ENCODE measurements at places on chromosomes 6 and 20.

DNA sequence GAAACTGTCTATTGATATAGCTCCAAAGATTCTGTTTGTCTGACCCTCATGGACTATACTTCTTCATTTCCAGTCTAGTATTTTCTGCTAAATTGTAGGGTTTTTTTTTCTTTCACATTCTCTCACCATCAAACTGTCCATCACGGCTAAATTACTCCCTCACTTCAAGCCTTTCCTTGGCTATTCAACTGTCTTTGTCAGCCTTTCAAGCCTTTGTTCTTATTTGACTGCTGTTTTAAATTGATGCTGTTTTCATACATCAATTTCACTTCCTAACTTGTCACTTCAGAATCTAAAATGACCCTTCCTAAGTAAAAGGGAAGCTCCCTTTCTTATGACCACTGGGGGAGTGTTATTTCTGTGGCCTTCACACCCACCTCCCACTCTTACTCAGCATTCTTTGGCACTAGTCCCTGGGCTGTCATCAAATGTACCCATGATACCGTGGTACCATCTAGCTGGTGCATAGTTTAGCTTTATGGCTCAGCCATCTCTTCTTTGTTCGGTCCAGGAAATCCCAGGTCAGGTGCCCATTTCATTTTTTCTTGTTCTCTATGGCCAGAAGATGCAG is 8.6 kb downstream of the GJA1 start:
- DNase-seq: no peak

GRCh38 chr20:478949-479429 is 16.7 kb upstream of the TBC1D20 start:
- DNase-seq: peak; percentile 16

DNA sequence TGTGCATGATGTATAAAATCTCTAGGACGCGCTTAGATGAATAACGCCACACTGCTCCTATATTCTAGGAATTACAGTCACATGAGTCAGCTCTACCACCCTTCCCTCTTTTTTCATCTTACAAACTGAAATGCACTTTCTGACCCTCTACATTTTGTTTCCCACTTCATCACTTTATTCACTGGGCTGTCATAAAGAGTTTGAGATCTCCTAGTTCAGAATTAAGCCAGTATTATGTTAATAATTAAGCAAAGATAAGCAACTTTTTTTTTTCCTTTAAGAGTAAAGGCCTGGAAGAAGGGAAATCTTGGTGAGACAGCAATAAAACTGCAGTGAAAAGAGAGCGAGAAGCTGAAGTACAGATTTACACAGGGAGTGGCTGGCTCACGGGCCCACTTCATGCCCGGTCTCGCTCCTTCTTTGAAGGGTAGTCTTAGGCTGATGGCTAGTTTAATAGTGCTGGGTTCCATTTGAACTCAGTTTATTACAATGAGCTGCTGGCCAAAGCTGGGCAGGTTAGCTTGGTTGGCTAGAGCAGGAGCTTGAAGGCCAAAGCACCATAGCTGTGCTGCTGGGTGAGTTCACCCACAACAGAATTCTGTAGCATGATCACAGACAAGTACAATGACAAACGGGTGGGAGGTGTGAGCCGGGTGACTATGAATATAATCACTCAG is 110.6 kb downstream of the MAP7 start:
- no peak for DNase-seq

DNA sequence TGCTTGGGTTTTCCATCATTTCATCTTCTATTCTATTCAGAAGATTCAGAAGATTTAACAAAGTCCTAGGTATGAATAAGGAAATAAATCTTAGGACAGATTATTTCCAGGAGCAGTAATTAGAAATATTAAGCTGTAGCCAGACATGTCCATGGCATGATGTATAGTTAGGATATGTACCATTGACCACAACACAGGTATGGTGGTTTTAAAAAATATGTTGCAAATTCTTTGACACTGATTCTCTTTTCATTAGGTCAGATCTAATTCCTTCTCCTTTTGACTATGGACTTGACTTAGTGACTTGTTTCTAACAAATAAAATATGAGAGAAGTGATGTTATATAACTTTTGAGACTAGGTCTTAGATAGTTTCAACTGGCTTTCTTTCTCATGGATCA is 23.5 kb upstream of the PDE7B start:
- DNase-seq: no peak

DNA sequence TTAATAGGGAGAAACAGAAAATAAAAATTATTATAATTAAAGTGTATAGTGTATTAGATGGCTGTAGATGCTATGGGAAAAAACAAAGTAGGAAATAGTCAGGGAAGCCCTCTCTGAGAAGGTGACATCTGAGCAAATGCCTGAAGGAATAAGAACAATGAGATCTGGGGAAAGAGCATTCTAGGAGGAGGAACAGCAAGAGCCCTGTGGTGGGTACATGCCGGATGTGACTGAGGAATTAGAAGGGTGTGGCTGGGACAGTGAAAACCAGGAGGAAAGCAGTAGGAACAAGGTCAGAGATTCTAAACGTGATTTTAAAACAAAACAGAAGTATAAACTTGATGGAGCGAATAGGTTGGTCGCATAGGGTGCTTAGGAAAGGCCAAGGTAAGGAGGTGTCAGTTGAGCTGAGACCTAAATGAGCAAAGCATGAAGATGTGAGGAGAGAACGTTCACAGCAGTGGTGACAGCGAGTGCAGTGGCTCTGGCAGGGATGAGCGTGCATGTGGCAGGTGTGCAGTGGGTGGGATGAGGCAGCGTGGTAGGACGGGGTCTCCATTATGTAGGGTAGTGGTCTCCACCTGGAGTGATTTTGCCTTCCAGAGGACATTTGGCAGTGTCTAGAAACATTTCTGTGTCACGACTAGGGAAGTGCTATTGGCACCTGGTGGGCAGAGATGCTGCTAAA is 97.1 kb upstream of the MRPS10 start:
- DNase-seq: no peak

DNA sequence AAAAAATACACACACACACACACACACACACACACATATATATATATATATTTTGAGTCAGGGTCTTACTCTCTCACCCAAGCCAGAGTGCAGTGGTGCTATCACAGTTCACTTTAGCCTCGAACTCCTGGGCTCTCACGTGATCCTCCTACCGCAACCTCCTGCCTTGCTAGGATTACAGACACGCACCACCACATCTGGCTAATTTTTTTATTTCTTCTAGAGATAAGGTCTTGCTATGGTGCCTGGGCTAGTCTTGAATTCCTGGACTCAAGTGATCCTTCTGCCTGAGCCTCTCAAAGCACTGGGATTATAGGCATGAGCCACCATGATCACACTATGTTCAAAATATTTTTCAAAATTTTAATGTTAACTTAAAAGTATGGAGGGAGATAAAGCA is 43.5 kb downstream of the NUP153 start:
- no peak for DNase-seq

DNA sequence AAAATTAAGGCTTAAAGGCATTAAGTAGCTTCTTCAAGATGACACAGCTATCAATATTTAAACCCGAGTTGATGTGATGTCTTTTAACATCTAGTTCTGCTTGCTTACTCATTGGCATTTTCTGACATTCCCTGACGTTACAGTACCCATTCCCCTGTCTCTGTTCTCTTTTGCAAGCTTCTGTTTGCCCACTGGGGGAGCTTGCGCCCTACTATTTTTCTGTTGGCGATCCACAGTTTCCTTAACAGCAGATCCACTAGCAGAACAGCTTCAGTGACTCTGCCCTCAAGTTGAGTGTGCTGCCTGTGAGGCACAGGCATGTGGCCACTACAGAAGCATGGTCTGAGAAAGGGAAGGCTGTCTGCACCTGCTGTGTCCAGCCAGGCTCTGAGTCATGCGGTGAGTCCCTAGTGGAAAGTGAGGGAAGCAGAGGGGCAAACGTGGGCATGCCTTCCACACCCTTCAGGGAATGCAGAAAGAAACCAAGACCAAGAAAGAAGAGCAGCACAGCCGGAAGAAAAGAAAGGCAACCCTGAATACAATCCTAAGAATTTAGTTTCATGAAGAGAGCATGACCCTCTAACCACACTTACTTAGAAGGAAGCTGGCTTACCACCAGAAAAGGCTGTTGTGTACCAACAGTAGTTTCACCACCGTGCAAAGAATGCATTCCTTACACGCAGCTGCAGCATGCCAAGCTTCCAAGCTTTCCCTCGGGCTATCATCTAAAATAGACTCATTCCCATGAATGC is 97.7 kb upstream of the VGLL2 start:
- no peak for DNase-seq

DNA sequence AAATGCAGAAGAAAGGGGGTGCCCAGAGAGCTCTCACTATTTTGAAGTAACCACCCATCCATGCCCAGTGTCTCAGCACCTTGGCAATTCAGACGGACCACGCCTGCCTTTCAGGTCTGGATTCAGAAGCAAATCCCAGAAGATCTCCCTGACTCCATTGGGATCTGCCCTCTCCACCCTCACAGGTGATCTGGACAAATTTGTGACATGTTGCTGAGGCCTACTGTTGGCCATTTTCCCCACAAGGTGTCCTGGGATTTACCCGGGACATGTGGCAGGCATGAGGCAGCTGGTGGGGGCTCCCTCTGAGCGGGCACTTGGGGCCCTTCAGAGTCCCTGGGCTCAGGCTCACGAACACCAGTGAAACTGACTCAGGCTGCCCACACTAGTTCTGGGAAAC is 51.9 kb upstream of the IYD start:
- DNase-seq: no peak

DNA sequence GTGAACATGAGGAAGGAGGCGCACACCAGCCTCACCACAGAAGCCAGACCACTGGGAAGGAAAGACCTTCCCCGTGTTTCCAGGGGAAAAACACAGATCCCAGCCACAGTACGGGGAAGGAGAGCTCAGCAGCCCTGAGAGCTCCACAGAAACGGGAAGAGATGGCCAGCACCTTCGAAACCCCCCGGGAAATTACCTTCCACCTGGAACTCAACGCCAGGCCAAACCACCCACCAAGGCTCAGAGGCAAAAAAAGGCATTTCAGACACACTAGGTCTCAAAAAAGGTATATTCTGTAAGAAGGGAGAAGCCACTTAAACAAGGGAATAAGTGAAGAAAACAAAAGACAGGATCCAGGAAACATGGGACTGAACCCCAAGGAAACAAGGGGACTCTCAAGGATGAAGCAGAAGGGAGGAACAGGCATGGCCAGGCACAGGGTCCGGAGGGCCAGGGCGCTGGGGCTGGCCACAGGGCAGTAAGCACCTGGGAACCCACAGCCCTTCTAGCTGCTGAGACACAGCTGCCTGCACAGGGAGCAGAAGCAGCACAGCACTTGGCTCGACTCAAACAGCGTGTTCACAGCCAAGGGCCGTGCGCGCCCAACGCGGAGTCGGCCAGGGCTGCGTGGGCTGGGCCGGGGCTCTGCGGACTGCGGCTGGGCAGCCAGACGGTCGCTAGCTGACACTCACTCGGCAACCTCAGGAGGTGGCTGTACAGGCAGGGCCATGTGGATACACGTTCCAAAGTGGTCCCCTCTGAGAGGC is 44.6 kb downstream of the TAF4 start:
- DNase-seq: no peak

GRCh38 chr6:132814716-132815570 is 574 bp downstream of the RPS12 start:
- DNase-seq: no peak

DNA sequence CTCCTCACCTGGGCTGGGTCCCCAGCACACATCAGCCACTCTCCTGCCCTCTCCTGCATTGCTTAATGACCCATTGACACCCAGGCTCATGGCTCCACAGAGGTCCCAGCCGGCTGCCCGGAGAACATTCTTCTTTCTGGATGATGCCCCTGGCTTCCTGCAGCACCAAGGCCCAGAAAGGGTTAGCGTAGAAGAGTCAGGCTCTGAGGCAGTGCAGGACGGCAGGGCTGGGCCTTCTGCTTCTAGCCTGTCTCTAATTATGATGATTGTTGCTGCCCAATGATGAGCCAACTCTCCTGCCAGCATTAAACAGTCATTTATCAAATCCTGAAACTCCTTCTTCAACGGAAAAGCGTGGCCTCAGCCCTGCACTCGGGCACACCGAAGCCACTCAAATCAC is 66.4 kb downstream of the ZNF217 start:
- no peak for DNase-seq

GRCh38 chr6:11486486-11486885 is 51.1 kb upstream of the TMEM170B start:
- no peak for DNase-seq

- no peak for DNase-seq
These were observed 84.8 kb downstream of the NCR2 start for GRCh38 chr6:41420186-41420585.

- DNase-seq: no peak
These were observed 50.0 kb upstream of the CLDN20 start for GRCh38 chr6:155213611-155214372.

- no peak for DNase-seq
These were observed 128.4 kb upstream of the JAG1 start for GRCh38 chr20:10802236-10802635.

- DNase-seq: no peak
These were observed 135.5 kb downstream of the CDKAL1 start for GRCh38 chr6:20669571-20670314.

GRCh38 chr6:117494283-117494682 is 11.8 kb downstream of the DCBLD1 start:
- no peak for DNase-seq

DNA sequence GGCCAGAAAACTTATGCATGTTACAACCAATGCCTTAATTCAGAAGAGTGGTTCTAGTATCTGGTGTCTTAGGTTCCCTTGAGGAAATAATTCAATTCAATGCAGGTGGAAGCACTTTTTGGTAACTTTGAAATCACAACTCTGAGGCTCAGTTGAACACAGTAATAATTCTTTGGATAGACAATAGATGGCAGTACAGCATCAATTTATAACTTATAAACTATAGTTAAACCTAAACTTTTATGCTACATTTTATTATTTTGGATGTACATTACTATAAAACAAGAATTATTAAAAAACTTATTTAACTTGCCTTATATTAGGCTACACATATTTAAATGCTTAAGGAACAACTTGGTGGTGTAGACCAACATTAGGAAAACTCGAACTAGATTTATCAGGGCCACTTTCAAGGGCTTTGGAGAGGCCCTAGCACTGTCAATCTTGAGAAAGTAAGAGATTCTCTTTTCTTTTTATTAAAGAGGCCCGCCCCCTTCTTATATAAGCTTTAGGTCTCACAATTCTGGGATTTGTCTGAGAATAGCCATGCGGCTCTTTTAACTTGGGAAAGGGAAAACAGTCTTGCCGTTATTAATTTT is 85.9 kb downstream of the CRYBG1 start:
- DNase-seq: no peak
